ENCODE measurements at places on chromosomes 6 and 20.

- peak; percentile 59 for DNase-seq
These were observed 129.4 kb downstream of the TRIM27 start for GRCh38 chr6:28794175-28795002.

DNA sequence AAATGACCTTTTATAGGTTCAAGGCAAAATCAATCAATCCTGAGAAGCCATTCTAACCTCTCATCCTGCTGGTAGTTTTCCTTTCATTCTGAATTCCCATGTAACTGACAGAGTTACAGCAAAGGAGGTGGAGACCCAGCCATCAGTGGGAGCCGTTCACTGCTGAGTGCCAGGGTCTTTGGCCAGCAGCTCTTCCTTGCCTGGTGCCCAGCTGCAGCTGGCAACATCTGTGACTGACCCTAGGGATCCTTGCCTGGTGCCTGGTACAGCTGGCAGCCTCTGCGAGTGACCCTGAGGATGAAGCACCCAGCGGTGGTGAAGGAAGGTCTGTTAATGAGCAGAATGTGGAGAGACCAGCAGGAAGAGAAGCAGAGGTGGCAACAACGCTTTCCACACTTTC is 314.6 kb downstream of the THBS2 start:
- DNase-seq: no peak

- no peak for DNase-seq
These were observed 125.8 kb downstream of the VEGFA start for GRCh38 chr6:43895656-43896328.

DNA sequence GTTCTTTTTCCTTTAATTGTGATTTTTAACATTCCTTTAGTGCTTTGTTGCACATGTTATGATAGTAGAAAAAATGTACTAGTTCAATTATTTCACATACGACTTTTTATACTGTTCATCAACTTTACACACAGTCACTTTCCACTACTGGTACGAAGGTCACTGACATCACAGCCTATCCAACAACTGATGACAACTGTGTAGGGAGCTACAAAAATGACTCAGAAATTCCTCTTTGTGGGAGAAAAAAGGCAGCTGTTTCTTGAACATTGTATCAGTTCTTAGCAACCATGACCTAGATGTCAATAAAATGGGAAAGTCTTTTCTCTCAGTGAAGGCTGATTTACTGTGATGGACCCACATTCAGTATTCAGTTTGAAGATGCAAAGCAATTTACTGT is 7.0 kb upstream of the ID4 start:
- no peak for DNase-seq

- DNase-seq: no peak
These were observed 164.2 kb upstream of the ATXN1 start for GRCh38 chr6:16925461-16925860.
